ENCODE measurements at places on chromosomes 6 and 20. TPM values are rescaled to one million over a fixed set of nuclear protein-coding genes. Genes with fewer than 3 reads are reported as not detected.

GRCh38 chr6:158962371-158962770 lies 37.6 kb downstream of the RSPH3 start:
- H3K36me3 ChIP-seq: peaks cover 29% of the 10 kb centered on the region
- H3K4me3 ChIP-seq: no peak overlapping the region
- no peak for DNase-seq
- no peak overlapping the region for H3K27ac ChIP-seq

The EYS gene
- 0.40 TPM for total RNA-seq

DNA sequence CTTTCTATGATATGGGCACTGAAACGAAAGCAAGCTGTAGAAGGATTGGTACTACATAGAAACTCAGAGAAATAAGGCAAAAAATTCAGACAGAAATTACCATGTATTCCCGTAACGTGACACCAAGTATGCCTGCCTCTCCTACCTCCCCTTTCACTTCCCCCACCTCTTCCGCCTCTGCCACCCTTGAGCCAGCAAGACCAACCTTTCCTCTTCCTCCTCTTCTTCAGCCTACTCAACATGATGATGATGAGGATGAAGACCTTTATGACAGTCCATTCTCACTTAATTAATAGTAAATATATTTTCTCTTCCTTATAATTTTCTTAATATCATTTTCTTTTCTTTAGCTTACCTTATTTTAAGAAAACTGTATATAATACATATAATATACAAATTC lies 188.1 kb upstream of the VGLL2 start:
- no peaks in the 10 kb centered on the region for H3K4me1 ChIP-seq
- peaks cover 15% of the 10 kb centered on the region for H3K27me3 ChIP-seq
- no peaks in the 10 kb centered on the region for H3K36me3 ChIP-seq
- H3K4me3 ChIP-seq: no peak overlapping the region

DNA sequence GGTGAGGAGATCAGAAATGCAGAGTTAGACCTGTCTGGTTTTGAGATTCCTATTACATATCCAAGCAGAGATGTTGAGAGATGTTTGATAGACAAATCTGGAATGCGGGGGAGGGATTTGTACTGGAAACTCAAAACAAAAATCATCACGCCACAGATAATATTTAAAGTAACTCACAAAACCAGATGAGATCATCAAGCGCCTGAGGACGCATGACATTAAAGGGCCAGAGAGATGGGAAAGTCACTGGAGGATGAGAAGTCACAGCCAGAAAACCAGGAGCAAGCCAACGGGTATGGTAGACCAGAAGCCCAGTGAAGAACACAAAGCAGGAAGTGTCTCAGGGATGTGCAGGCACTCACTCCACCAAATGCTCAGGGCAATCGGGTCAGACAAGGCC lies 87.7 kb downstream of the DLL1 start:
- H3K36me3 ChIP-seq: no peaks in the 10 kb centered on the region
- no peak overlapping the region for H3K27ac ChIP-seq
- peaks cover under 1% of the 10 kb centered on the region for H3K27me3 ChIP-seq
- H3K4me1 ChIP-seq: no peaks in the 10 kb centered on the region
- no peak for DNase-seq
- H3K4me3 ChIP-seq: no peak overlapping the region
